Daoy (cell line): ENCODE measurements at places on chromosomes 4 and X. TPM values are rescaled to one million over a fixed set of nuclear protein-coding genes. Genes with fewer than 3 reads are reported as not detected.

DNA sequence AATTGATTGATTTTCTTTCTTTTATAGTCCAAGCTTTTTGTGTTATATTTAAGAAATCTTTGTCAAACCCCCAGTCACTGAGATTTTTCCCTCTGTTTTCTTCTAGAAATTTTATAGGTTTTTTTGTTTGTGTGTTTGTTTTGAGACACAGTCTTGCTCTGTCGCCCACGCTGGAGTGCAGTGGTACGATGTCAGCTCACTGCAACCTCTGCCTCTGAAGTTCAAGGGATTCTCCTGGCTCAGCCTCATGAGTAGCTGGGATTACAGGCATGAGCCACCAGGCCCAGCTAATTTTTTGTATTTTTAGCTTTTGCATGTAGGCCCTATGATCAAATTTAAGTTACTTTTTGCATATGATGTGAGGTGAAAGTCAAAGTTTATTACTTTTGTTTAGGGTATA lies 20.9 kb upstream of the FBXW7 start:
- no peak for DNase-seq

GRCh38 chrX:135973025-135973547 lies 702 bp downstream of the MMGT1 start:
- peak; percentile 3 for DNase-seq

GRCh38 chr4:14877246-14878225 lies 124.7 kb upstream of the CPEB2 start:
- no peak for DNase-seq

DNA sequence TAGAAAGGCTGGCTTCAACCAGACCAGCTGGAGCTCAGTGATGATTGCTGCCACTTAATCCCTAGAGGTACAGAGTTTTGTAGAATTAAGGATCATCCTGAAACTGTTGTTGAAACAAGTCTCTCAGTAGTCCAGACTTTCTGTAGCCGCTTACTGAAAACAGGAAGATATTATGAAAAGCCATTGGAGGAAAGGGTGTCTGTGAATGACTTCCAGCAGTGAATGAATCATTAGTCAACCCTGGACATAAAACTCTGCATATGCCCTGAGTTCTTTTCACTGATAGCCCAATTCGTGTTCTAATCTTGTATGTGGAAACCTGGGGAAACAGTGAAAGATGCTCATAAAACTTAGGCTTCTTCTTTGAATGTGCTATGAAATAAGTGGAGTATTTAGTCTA lies 14.8 kb downstream of the HOPX start:
- no peak for DNase-seq

Gene PAGE2
- total RNA-seq: 0.29 and 1.1 TPM in 2 replicates
